A549 treated with AZD2906 at 1 μM for 4 hours (cell line): ENCODE measurements at places on chromosomes 5 and 9. TPM values are rescaled to one million over a fixed set of nuclear protein-coding genes. Genes with fewer than 3 reads are reported as not detected.

Gene MEGF10
- not detected in 5 replicates for total RNA-seq

Gene SPINK13
- total RNA-seq = 0.24 to 0.66 TPM (median 0.38 TPM) in 5 replicates

Gene C5orf58
- total RNA-seq = not detected in 5 replicates

Gene GALNT12
- 3.0 to 4.3 TPM (median 3.5 TPM) in 5 replicates for total RNA-seq

Gene ZNF367
- 5.3 to 6.2 TPM (median 5.6 TPM) in 5 replicates for total RNA-seq
